Stimulated activated CD4-positive, alpha-beta T cell treated with anti-CD3 and anti-CD28 coated beads, TNF-alpha, amount 100 ng/mL, for 1 hour (primary cell): ENCODE measurements at places on chromosomes 7 and 10.

GRCh38 chr7:132257253-132257652, 319.0 kb downstream of the PLXNA4 start:
- DNase-seq = no peak

DNA sequence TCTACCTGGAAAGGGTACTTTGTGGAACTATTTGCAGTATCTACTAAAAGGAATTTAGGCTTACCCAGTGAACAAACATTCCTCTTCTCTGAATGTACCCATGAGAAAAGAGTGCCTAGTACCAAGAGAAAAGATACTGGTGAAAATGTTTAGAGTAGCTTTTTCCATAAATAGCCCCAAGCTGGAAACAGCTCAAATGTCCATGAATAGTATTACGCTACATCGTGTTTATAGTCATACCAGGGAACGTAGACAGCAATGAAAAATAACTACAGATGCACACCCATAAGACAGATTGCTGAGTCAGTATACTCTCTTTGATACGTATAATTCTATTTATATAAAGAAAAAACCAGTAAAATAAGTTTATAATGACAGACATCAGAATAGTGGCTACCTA, 285.9 kb downstream of the KLF6 start:
- DNase-seq = no peak

DNA sequence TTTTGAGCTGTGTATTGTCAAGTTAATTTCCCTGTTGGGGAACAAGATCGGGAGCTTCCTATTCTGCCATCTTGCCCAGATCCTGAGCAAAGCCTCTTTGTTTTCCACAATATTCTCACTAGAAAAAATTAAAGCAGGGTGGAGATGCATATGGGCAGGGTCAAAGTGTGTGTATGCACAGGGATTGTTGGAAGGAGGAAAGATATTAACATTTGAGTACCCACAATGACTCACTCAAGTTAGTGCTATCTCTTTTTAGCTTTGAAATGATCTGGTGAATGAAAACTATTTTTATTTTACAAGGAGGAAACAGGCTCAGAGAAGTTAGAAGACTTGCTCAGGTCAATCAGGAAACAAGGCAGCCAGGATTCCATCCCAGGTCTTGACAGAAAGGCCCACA, 6.7 kb upstream of the BTBD16 start:
- no peak for DNase-seq

- no peak for DNase-seq
Observed at GRCh38 chr10:132859084-132859855, 73.3 kb upstream of the NKX6-2 start.

- no peak for DNase-seq
Observed at GRCh38 chr7:35039343-35039742, 2.1 kb upstream of the DPY19L1 start.

DNA sequence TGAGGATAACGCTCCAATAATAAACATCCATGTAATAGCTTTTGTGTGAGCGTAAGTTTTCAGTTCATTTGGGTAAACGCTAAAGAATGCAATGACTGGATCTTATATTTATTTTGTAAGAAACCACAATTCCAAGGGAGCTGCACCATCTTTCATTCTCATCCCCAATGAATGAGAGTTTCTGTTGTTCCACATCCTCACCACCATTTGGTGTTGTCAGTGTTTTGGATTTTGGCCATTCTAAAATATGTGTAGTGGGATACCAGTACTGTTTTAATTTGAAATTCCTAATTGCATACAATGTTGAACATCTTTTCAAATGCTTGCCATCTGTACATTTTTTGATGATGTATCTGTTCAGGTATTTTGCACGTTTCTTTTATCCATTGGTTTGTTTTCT, 50.9 kb upstream of the SEMA3D start:
- DNase-seq = no peak

DNA sequence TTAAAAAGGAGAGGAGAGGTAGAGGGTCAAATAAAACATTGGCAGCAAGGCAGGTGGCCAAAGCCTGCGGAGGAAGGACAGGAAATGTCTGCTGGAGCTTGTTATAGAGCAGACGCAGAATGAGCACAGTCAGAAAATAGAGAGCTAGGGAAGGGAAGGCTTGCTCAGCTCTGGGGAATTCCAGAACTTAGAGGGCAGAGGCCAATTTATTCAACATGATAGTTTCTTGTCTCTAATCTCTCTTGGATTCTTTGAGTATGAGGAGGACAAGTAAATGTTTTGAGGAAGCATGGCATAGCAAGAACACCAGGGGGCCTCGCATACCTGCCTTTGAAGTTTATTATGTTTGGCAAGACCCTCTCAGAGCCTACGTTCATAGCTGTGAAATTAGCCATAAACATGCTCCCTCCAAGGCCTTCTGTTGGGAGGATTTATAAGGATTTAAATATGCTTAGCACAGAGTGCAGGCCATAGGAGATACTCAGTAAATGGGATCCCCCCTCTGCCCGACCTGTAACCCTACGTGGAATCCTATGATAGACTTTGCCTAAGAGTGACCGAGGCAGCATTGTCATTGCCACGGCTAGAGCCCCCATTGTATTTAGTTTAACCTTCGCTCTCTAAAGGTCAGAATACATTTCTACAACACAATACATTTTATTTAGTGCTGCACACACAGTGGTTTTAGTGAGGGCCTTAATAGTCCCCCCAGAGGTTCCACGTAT, 293.9 kb downstream of the CCDC3 start:
- no peak for DNase-seq

GRCh38 chr7:33700001-33700899, 205.1 kb upstream of the BMPER start:
- no peak for DNase-seq

GRCh38 chr10:25766687-25767221, 167.3 kb upstream of the MYO3A start:
- DNase-seq = no peak

GRCh38 chr10:100826983-100827818, 81.8 kb downstream of the PAX2 start:
- DNase-seq = no peak

GRCh38 chr7:111266613-111267012, 175.7 kb downstream of the LRRN3 start:
- no peak for DNase-seq

DNA sequence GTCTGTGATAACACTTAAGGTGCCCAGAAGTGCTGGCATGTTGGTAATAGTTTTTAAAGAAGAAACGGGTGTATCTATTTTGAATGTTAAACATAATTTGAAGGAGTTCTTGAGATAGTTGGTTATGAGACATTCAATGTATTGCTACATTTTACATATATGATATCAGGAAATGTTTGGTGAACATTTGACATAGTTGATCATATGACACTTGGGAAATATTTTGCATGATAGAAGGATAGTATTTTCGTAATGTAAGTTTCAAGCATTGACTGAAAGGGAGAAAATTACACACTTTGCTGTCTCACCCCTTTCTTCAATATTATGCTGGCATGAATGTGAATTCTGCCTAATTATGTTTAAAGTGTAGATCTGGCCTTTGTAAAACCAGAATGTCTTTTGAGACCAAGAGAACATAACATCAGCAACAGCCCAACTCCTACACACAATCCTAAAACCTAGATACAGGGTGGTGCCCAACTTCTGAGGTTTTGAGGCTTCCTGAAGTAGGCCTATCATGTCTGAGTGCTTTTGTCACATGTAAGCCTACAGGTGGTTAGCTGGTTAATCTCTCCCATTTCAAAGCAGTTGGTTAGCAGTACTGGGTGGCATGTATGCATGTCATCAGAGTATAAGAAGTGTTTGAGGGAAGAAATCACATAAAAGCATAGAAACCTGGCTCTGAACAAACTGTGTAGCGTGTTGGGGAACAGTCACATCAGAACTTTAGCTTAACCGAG, 2.1 kb downstream of the ADD3 start:
- peak; percentile 36 for DNase-seq

- no peak for DNase-seq
Observed at GRCh38 chr7:154744256-154744860, 258.6 kb downstream of the PAXIP1 start.

GRCh38 chr7:92705831-92706230, 115.6 kb upstream of the FAM133B start:
- DNase-seq = no peak

DNA sequence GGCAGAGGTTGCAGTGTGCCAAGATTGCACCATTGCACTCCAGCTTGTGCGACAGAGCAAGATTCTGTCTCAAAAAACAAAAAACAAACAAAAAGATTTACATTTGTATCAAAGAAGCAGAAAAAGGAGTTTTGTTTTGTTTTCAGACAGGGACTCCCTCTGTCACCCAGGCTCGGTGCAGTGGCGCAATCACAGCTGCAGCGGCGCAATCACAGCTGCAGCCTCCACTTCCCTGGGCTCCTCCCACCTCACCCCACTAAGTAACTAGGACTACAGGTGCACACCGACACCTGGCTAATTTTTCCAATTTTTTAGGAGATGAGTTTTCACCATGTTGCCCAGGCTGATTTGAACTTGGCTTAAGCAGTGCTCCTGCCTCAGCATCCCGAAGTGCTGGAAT, 1.8 kb downstream of the ARMC10 start:
- DNase-seq = no peak
